ENCODE measurements at places on chromosomes 1 and 21.

DNA sequence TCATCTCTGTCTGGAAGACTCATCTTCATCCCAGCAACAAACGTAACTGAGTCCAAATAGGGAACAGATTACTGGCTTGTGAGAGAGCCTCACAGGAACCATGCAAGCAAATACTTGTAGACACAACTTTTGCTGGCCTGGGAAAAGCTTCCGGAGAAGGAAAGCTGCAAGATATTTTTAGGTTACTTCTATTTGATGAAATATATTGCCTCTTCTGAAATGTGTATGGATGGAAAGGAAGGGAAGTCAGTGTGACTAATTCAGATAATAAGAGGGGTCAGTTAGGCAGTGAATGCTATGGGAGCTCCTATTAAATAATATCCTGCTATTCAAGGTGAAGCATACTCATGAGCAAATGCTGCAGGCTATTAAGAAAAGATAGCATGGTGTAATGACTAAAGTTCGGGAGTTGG, 20.4 kb upstream of the FGGY start:
- no peak for DNase-seq

DNA sequence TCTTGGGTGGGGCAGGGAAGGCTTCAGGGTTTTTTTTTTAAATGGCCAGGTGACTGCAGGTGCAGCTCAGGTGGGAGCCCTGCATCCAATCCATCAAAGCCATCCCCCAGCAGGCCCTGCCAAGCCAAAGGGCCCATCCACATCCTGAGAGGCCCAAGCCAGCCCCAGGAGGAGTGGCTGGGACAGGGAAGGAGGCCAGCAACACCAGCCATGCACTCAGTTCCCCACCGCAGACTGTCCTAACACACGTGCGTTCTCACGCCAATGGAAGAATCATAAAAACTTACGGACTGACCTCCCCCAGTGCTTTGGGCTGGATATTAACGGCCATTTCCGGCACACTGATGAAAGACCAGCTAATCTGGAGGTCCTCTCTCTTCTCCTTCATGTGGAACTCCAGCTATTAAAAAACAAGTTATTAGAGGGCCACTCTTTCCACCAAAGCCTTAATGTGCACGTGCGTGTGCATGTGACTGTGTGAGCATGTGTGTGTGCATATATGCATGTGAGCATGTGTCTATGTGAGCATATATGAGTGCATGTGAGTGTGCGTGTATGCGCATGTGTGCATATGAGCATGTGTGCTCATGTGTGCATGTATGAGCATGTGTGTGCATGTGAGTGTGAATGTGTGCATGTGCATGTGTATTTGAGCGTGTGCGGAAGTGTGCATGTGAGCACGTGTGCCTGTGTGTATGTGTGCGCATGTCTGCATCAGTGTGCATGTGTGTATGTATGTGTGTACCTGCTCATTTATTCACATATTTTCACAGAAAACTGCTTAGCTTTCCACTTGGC, 35.1 kb downstream of the C2CD2 start:
- no peak for DNase-seq

DNA sequence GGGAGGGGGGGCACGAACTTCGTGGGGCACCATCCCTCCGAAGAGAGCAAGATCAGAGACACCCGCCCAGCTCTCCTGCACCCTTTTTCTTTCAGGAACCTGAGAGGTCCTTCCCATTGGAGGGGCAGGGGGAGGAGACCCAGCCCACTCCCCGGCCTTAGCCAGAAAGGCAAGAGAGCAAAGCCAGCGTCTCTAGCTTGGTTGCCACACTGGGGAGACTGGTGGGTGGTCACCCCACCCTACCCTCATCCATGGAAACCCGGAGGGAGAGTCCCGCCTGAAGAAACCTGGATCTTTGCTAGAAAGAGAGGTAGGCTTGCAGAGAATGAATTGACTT, 246 bp downstream of the ATP2B4 start:
- no peak for DNase-seq

DNA sequence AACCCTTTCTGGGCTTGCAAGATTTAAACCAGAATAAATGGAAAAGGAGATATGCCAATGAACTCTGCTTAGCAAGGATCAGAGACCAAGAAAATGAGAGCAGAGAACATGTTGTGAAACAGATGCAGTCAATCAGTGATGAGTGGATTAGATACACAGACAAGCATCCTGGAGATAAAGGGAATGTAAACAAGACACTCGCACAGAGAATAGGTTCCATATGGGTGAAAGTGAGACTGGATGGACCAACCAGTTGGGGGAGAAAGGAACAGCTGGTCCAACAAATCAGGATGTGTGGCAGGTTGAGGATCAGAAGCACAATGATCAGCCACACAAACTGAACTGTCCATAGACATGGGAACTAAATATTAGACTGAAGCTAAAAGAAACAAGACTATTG, 338.2 kb downstream of the ASTN1 start:
- peak; percentile 51 for DNase-seq

- DNase-seq: no peak
Measured at GRCh38 chr1:54791880-54792522, 9.1 kb downstream of the TTC22 start.

DNA sequence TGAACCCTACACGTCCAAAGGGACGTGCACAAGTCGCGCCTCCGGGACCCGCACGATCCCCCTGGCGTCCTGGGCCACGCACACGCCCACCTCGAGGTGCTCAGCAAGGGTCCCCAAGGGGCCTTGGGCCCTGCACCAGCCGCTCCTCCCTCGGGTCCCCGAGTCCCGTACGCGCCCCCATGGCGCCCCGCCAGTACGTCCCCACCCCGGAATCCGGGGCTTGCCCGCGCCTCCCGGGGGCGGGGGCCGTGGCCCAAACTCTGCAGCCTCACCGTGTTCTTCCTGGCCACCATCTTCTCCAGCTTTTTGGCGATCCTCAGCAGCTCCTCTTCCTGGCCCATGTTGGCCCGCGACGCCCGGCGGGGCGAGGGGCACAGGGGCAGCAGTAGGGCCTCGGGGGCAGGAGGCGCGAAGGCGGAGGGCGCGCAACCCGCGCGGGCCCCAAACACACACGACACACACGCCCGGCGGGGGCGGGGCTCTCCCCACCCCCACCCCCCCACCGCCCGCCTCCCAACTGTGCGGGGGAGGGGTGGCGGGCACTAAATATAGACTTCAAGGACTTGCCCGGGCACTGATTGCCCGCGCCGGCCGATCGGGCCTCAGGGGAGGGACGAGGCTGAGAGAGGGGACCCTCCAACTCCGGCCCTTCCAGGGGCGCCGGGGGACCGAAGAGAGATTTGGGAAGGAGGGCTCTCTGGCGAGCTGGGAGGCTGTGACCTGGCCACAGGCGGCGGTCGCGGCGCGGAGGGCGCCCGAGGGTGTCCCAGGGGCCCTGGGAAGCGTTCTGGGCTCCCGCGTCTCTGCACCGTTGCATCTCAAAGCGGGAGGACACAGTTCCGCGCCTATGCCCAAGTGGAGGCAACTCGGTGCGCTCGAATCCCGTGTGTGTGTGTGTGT, at the start of gene TCEA3:
Gene TCEA3, minus strand, starts transcription at position 456 of the 900 bp plus-strand sequence. Its CDS starts 115 bp downstream, at position 341.
- no peak for DNase-seq

DNA sequence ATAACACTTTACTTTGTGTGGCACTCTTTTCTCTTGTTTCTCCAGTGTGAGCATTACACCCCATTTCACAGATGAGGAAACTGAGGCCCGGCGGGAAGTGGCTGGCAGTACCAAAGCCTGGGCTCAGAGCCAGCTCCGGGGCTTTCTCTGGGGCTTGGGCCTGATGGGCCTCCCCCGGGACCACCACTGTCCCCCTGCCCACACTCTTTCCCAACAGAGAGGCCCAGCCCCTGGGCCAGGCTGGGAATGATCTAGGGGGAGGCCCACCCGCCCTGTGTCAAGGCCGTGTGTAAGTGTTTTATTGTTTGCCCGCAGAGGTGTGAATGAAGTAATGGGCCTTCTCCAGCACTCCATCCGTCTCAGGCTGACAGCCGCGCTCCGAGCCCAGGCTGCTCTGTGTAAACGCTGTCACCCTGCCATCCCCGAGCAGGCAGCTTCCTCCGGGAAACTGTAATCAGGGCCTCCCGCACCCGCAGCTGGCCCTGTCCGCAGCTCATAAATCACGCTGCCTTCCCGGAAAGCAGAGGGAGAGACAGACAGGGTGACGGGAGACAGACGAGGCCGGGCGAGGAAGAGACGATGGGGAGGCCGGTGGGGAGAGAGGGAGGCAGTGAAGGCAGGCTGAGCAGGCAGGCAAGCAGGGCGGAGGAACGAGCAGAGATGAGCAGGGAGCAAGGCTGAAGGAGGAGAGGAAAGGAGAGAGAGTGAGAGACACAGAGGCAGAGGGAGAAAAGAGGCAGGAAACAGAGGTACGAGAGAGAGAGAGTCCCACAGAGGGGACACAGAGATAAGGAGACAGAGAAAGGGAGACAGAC, 109.7 kb upstream of the ZBTB40 start:
- DNase-seq: no peak

DNA sequence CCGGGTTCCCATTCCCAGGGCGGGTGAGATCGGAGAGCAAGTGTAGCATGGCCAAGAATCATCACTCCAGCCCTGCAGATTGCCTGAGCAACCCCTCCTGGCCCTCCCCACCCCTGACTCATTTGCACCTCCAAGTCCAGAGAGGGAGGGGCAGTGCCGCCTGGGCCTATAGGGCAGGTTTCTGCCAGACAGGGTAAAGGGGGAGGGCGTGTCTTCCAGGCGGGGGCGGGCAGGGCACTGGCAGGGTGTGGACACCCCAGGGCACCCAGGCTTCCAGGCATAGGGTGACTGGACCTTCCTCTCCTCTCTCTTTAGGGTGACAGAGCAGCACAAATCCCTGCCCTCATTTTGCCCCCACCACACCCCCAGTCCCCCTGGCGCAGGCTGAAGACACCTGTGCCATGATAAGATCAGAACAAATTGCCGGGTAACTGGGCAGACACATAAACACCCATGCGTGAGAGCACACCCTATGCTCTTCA, 3.2 kb upstream of the CRYBG2 start:
- no peak for DNase-seq

DNA sequence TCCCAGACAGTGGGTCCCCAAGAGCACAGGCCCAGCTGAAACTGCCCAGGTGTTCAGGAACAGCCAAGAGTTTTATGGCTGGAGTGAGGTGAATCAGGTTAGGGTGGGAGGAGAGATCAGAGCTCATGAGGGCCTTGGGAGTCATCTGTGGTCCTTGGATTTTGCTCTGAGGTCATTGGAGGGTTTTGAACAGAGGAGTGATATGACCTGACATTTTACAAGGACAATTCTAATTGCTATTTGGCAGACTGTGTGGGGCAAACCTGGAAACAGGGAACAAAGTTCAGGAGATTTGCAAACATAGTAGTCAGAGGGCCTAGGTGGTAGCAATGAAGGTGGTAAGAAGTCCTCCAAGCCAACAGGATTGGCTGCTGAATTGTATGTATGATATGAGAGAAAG, 31.1 kb upstream of the LRRN2 start:
- no peak for DNase-seq

DNA sequence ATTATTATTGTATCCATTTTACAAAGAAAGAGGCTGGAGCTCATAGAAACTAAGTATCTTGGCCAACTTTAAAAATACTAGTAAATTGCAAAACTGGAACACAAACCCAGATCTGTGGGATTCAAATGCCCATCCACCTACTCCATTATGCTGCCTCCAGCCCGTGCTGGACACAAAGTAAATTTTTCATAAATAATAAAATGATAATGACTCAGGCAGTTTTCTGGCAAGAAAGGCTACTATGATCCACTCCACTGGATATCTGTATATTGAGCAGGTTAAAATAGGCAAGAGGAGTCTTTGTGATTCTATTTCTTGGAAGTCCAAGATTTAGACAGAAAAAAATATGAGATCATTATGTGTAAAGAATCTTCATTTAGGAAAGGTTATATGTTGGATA, 138.3 kb upstream of the DUSP10 start:
- no peak for DNase-seq

GRCh38 chr1:175673371-175674150, 69.8 kb downstream of the TNR start:
- no peak for DNase-seq

DNA sequence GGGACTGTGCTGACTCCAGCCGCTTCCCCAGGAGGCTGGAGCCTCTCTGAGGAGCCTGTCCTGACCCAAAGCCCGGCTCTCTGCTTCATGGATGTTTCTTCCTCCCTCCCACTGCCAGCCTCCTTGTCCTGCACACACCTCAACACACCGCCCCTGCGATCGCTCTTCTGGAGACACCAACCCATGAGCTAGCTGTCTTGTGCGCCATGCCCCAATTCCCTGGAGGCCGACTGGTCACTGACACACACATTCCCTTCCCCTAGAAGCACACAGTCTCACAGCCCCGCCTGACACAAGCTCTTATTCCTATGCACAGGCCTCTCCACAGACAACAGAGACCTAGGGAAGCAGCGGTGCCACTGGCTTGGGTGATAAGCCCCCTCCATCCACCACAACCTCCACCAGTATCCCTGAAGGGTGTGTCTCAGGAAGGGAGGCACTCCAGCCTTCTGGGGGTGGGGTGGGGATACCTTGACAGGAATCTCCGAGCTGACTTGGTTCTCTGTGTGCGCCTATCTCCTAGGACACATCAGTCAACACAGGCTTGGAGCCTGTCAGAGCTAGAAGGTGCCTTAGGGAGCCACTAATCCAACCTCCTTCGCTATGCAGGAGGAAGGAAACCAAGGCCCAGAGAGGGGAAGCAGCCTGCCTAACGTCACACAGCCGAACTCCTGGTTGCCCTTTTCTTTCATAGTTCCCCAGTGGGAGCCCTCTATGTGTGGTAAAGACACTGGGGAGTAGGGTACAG, 31.1 kb downstream of the AHDC1 start:
- DNase-seq: no peak

GRCh38 chr1:211376807-211377470, 50.3 kb downstream of the TRAF5 start:
- no peak for DNase-seq

GRCh38 chr1:194014014-194014413, 827.6 kb upstream of the B3GALT2 start:
- no peak for DNase-seq

- DNase-seq: no peak
Measured at GRCh38 chr1:243325305-243325890, 69.6 kb downstream of the SDCCAG8 start.

GRCh38 chr1:61070054-61070453, 12.3 kb upstream of the NFIA start:
- DNase-seq: no peak

DNA sequence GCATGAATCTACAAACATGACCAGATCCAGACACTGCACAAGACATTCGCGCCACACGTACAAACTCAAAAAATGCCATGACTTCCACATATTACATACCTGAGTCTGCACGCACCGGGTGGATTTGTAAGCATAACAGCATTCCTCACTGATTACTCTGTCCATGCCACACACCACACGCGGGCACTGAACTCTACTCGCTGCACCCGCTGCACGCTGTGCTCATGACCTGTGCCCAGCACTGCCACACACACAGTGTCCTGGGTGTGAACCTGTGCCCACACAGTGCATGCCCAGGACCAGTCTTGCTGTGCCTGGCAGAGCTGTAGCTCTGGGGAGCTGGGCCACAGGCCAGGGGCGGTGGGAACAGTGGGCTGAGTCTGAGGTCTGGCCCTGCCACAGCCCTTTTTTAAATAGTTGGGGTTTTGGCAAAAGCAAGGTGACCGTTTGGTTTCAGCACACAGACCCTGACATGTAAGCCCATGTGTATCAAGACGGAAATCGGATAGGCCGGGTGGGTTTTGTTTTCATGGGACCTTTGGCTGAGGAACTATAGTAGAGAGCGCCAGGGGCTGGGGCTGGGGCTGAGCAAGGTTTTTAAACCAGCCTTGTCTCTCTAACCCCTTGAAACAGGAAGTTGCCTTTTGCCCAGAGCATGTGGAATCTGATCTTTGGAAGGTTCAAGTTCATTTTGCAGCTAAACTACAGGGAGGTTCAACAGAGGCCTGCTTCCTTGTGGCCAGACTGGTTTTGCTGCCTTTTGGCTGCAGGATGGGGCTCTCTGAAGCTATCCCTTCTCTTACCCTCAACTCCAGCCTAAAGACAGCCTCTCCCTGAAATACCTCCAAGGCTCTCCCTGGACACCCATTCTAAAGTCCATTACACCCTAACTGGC, 12.3 kb upstream of the GOLT1A start:
- DNase-seq: no peak
